Mononuclear cell (primary cell): ENCODE measurements at places on chromosomes 1 and 21. TPM values are rescaled to one million over a fixed set of nuclear protein-coding genes. Genes with fewer than 3 reads are reported as not detected.

Gene PBX1
- total RNA-seq = 4.2 TPM

Gene GPR25
- 0.84 TPM for total RNA-seq

Gene AKNAD1
- not detected for total RNA-seq

Gene BRDT
- total RNA-seq = not detected
